Activated T-cell treated with anti-CD3 and anti-CD28 coated beads for 4 hours (primary cell): ENCODE measurements at places on chromosomes 7 and 10.

- DNase-seq, result no peak
These were observed 13.0 kb upstream of the CHST15 start for GRCh38 chr10:124106241-124106879.

- no peak for DNase-seq
These were observed 48.5 kb upstream of the AQP1 start for GRCh38 chr7:30862995-30863705.

DNA sequence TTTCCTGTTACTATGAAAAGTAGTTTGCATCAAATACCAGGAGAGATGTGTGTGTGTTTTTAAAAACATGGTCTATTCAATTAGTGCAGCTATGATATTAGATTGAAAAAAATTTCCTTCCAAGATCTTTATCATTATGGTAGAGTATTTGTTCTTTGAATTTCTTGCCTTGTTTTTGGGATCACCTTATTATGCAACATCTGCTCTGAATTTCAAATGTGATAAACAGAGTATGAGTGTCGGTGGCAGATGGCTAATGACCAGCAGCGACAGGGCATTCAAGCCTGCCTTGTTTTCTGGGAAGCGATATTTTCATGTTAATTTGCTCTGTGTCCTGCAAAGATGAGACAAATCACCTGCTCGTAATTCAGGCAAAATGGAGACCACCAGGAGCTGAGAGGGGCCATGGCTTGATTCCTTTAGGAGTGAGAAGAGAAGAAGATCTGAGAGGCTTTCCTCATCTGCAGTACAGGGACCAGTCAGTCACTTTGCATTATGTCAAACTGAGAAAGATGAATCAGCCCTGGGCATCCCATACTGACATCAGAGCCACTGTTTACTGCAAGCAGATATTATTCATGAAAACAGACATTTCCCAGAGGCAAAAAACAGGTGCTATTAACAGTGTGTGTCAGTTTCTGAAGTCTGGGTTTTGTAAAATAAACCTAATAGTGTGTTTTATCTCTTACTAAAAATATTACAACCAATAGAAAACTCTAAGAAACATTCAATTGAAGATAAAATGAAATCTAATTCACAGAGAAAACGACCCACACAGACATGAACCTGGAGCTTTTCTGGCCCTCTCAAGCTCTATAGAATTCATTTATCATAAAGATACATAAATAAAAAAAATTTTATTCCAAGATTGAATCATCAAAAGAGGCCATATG is 67.6 kb downstream of the CDK6 start:
- DNase-seq, result no peak

- DNase-seq, result no peak
These were observed 812 bp upstream of the IDE start for GRCh38 chr10:92574548-92575261.

- no peak for DNase-seq
These were observed 519.1 kb downstream of the NRG3 start for GRCh38 chr10:82394122-82394521.

DNA sequence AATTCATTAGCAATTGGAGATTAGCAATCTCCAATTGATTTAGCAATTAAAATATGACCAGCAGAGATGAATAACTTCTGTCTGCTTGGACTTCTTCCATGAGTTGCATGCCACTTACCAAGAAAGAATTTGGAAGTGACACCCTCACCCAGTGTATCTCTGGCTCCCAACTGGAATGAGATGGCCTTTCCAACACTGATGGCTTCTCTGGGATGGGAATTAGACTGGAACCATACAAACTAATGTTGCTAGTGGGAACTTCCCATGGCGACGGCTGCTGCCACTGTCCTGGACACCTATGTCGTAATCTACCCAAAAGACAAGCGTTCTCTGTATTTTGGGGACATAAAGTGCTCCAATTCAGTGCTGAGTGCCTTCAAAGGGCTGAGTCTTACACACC is 192.3 kb downstream of the COBL start:
- no peak for DNase-seq

GRCh38 chr7:51128545-51129435 is 187.8 kb downstream of the COBL start:
- no peak for DNase-seq

GRCh38 chr7:152667958-152668357 is 8.0 kb downstream of the XRCC2 start:
- no peak for DNase-seq

DNA sequence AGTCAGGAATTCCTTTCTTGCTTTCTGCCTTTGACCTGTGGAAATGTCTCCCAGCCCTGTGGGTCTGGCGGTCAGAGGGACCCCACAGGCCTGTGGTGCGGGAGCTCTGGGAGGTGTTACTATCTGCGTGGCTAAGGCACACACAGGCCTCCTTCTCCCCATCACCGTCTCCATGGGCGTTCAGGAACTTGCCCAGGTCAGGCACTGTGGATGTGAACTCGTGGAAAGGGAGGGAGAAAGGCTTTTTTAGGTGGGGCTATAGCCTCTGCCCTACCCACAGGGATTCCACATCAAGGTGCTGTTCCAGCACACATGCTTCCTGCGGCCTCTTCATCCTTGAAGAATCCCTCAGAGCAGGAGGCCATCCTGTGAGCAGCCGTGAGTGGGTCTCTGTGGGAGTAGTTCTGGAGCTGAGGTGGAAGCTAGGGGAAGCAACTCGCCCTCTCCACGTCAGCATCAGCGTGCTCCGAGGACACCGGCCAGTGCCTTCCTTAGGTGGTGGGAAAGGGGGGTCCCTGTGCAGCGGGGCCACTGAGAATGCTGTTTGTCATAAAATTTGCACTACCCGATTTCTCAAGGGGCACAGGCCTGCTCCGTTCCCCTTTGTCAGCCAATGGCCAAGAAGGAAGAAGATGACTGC is 7.5 kb upstream of the ATP6V0E2 start:
- no peak for DNase-seq

DNA sequence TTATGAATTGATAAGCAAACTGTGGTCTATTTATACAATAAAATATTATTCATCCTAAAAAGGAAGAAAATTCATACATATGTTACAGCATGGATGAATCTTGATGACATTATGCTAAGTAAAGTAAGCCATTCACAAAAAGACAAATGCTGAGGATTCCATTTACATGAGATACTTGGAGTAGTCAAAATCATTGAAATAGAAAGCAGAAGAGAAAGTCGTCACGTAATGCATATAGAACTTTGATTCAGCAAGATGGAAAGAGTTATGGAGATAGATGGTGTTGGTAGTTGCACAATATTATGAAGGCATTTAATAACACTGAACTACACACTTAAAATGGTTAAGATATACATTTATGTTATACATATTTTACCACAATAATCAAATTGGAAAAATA is 309.7 kb upstream of the KLF6 start:
- DNase-seq, result no peak

- DNase-seq, result no peak
These were observed 29.9 kb downstream of the ZC3HC1 start for GRCh38 chr7:130021105-130021834.

GRCh38 chr7:46449743-46450142 is 528.7 kb upstream of the IGFBP3 start:
- no peak for DNase-seq

DNA sequence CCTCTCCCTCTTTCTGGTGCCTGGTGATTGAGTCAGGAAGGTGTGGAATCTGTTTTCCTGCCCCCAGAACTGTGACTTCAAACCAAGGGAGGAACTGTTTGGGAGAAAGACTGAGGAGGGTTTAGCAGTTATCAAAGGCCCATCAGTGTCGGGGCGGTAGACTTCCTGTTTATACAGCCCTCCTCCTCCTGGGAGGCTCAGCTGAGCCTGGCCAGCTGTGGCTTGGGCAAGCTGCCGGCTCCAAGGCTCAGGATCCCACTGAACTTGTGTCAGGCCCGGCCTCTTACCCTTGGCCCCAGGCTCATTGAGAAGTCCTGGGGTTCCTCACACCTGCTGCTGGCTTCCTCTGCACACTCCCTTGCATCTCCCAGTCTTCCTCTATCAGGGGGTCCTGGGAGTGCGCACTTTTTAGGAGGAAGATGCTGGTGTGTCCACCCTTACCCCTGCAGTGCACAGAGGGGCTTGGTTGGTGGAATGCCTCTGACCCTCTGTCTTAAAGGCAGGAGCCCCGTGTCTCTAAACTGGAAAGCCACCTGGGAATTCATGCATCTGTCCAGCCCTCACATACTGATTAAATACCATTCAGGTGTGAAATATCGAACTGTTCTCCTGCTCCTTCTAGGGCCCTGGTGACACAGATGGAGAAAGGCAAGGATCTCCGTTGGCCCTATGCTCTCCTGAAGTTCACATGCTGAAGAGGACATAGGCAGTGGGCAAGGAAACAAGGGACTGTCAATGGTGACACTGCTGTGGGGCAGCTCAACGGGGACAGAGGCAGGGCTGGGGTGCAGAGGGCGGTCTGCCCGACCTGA is 32.4 kb downstream of the CXCL12 start:
- no peak for DNase-seq

GRCh38 chr7:32415936-32416335 is 74.2 kb downstream of the LSM5 start:
- no peak for DNase-seq

DNA sequence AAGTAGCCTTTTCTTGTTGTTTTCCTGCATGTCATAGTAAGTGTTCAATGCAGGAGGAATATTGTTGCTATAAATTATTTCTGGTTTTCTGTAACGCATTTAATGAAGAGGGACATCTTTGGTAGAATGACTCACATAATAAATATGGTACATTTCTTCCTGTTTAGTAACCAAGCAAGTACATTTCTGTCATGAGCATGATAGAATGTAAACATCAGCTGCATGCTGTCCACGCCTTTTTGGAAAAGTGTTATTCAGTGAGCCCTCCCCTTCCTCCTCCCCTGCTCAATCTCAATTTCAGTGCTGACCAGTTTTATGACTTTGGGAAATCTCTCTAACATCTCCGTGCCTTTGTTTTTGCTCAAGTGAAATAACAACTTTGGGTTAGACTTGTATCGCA is 664.0 kb downstream of the XPNPEP1 start:
- DNase-seq, result no peak

DNA sequence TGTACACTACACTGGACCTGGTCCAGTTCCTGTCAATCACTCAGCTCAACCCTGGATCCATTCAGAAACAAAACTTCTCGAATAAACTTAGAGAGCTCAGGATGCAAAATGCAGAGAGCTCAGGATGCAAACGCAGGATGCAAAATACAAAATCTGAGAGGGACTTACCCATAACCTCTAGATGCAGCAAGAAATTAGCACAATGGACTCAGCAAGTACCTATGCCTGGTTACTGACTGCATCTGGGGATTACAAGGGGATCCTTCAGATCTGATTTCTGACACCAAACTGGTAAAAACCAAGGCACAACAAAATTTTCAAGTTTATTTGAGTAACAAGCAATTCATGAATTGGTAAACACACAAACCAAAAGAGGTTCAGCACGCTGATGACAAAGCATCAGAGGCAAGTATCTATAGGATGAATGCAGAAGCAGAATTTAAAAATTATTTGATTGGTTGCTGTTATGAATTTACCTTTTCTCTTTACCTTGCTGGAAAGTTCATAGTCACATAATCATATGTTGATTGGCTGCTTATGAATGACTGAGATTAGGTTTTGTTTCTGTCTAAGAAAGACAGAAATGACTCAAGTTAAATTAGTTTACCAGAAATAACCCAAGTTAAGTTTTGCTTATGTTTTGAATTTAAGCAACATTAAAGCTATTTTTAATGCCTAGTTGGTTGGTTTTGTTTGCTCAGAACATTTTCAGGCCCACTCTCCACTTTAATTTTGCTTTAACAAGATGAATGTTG is 11.4 kb downstream of the GIMAP6 start:
- no peak for DNase-seq

GRCh38 chr10:109912335-109913281 is 10.7 kb downstream of the XPNPEP1 start:
- no peak for DNase-seq

DNA sequence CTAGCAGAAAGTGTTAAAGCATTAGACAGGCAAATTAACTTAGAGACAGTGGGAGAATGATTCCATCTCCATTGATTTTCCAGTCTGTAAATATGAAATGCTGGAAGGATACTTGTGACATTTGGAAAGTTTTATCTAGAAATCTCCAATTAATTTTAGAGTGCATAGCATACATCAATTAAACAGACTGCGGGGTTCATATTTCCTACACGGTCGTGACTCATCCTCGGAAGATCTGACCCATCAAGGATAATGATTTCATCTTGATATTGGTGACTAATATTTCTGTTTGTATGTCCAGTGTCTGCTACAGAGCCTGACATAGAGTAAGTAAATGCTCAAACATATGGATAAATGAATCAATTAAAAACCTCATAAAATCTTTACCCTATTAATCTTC is 474.9 kb downstream of the KCNMA1 start:
- DNase-seq, result no peak

DNA sequence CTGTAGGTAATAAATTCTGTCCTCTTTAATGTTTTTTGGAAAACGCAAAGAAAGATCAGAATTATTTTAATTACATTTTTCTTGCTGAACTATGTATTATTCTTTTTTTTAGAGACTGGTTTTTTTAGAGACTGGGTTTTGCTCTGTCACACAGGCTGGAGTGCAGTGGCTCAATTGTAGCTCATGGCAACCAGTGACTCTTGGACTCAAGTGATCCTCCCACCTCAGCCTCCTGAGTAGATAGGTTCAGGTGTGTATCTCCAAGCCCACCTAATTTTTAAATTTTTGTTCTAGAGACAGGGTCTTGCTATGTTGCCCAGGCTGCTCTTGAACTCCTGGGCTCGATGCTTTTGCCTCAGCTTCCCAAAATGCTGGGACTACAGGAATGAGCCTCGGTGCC is 5.3 kb upstream of the DENND10 start:
- DNase-seq, result no peak
